ENCODE measurements at places on chromosomes 3 and 15.

DNA sequence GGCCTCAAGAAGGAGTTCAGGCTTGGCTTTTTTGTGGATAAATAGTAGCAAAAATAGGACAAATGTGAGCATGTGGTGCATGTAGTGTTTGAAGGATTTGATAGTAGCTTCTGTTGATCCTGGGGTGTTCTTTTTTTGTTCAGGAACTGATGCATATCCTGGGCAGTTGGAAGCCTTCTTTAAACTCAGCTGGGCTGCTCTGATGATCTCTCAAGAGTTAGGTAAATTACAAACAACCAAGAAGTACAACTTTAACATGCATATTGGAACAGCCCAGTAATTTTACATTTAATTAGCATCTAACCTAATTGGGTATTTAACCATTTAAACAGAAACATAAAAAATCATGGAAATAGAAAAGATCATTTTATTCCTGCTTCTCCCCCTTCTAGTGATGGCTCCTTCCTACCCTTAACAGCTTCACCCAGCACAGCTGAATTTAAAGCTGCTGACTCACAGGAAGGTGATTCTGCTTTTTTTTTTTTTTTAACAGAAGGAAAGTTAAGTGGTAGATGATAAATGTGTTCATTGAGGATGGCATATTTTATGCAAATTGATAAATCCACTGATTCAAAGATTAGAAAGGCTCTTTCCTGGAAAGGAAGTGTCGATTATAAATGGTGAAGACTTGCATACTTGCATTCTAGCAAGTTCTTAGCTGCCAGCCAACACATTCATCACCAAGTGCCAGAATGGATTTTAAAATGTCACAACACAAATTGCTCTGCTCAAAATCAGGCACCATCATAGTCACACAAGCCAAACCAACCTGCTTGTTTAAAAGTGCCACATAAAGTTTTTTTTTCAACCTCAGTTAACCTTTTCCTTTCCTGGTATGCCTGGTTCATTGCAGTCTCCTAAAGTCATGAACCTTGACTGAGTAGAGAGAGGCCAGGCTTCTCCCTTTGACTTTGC, 20.0 kb downstream of the SLC35G2 start:
- DNase-seq, result no peak

DNA sequence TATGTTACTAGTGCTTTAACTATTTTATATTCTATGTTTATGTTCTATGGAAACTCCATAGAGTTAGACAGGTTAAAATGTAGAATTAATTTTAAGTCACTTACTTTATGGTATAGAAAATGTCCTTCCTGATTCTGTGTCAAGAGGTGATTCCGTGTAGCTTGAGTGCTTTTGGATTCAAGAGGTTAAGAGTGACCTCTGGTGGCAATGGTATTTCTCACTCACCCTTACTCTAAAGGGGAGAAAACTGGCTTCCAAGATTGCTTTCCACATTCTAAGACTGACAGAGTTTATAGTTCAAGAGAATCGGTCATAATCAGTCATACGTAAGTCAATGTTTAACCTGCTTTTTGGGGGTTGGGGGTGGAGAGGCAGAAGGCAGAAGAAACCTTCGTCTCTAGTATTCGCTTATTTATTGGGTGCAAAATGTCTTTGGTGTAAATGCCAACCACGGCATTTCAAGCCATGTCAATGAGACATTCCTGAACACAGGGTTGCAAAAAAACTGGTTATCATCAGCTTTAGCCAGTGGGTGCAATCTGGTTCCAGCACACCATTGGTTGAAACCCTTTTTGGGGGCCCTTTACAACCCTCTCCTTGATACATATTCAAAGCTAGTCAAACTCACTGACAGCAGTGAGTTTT, 92.0 kb upstream of the VGLL3 start:
- DNase-seq, result peak; percentile 35

GRCh38 chr15:90529011-90529370, 732 bp upstream of the CRTC3 start:
- no peak for DNase-seq

GRCh38 chr15:86615411-86615810, 535.7 kb downstream of the AGBL1 start:
- no peak for DNase-seq

DNA sequence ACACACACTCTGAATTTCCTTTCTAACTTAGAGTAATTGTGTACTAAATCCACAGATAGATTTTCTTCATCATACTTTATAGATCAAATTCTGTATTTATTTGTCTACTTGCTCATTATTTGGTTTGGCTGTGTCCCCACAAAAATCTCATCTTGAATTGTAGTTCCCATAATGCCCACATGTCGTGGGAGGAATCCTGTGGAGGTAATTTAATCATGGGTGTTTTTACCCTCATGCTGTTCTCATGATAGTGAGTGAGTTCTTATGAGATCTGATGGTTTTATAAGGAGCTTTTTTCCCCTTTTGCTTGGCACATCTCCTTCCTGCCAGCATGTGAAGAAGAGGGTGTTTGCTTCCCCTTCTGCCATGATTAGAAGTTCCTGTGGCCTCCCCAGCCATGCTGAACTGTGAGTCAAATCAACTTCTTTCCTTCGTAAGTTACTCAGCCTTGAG, 198.3 kb upstream of the TGFBR2 start:
- DNase-seq, result no peak

GRCh38 chr3:120284747-120285507, at the start of gene GPR156:
Gene GPR156 (minus strand): TSS chr3:120285222. CDS start chr3:120244098, 41,124 bp downstream.
- no peak for DNase-seq

Measured in activated CD4-positive, alpha-beta T cell treated with anti-CD3 and anti-CD28 coated beads, Interleukin-2, Interleukin-6, amounts not matched to agents 100 ng/mL and 50 ng/mL, durations not matched to agents 16 hours and 8 hours (primary cell).